ENCODE measurements at places on chromosomes 3 and 15.

GRCh38 chr3:141603473-141604035, 116.7 kb downstream of the RASA2 start:
- no peak for DNase-seq

DNA sequence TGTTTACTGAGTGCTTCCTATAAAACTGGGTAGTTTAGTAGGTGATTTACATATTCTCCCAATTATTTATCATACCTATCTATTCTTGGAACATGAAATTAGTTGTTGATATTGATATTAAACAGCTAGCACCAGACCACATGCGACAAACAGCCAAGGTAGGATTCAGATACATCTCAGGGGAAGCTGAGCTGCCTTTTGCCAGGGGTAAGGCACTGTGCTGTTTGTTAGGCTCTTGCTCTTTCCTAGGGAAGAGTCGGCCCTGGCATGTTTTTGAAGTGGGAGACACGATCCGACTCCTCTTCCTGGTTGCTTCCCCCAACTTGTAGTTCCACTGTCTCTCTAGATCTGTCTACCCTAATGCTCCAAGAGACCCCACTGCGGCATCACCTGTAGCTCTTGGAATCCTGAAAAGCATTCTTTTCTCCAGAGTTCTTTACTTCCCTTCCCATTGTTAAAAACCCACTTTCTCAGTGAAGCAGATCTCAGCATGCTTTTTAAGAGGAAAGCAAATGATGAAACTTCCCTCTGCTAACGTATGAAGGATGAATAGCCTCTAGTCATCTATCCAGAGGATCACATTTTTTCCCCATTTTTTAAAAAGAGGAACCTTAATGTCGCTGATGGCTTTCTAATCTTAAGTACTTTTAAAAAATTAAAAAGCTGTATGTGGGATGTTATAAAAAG, 138.4 kb downstream of the GHSR start:
- DNase-seq, result no peak

- no peak for DNase-seq
These were observed 34.4 kb downstream of the SUCLG2 start for GRCh38 chr3:67619991-67620390.

GRCh38 chr3:141469720-141470119, 17.1 kb upstream of the RASA2 start:
- DNase-seq, result no peak

DNA sequence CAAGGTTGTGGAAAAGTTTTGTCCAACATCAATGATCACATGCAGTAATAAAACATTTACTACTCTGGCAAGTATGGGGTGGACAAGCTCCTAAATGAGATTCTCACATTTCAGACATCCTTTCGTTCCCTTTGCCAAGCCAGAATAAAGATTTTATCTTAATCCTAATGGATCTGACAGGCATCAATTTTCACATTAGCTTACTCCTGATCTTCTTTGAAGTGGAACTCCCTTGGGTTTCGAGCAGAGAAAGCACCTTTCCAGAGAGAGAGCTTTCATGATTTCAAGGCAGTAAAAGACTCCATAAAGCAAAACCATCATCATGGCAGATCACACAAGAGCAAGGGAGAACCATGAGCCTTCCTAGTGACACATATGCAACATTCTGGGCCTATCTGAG, 27.3 kb upstream of the EID1 start:
- no peak for DNase-seq

DNA sequence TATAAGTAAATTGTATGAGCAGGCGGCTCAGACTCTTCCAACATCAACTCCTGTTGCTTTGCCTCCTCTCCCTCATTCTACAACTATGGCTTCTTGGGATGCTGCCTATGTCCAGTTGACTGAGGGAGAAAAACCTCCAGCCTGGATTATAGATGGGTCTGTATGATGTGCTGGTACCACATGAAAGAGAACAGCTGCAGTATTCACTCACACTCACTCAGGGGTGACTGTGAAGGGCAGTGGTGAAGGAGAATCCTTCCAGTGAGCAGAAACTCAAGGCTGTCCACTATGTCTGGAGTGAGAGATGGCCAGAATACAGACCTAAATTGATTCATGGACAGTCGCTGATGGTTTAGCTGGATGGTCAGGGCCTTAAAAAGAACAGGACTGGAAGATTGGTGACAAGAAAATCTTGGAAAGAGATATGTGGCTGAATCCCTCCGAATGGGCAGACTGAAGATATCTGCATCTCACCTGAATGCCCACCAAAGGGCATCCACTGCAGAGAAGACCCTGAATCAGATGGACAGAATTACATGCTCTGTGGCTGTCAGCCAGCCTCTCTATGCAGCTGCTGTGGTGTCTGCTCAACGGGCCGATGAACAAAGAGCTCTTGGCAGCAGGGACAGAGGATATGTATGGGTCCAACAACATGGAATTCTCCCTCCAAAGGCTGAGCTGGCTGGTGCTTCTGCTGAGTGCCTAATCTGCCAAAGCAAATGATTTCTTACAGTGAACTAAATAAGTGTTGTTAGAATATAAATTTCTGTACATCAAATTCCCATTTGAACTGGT, 1.9 kb upstream of the BCL2L10 start:
- no peak for DNase-seq

DNA sequence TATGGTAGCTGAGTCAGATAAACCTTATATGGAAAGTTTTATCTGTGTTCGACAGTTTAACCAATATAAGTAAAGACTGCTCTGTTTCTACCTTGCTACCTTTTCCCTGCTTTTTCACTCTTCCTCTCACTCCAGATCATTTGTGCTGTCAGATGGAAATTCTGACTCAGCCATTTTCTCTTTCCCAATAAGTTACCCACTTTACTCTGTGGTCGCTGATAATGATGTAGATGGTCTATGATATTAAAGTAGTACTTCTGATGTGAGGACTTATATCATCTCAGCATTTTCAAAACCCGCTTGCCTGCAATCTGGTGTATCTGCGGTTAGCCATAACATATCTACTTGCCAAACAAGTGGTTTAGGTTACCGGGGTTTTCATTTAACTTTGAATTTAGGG, 15.0 kb upstream of the UTS2B start:
- DNase-seq, result no peak

DNA sequence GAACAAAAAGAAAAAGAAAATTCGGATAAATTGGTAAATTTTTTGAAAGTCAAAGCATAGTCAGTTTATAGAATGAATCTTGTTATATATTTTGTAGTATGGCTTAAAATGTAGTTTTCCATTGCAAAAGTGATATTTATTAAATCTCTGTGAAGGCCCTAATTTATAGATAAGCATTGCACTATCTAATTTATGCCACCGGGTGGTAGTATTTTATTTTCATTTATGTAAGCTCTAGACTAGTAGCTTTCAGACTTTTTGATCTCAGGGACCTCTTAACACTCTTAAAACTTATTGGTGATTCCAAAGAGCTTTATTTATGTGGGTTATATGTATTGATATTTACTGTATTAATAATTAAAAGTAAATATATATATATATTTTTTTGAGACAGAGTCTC, 133.9 kb upstream of the LRRFIP2 start:
- DNase-seq, result no peak

GRCh38 chr3:42032693-42033349, 58.3 kb upstream of the TRAK1 start:
- DNase-seq, result no peak

GRCh38 chr3:30659270-30660130, 53.1 kb downstream of the TGFBR2 start:
- no peak for DNase-seq

DNA sequence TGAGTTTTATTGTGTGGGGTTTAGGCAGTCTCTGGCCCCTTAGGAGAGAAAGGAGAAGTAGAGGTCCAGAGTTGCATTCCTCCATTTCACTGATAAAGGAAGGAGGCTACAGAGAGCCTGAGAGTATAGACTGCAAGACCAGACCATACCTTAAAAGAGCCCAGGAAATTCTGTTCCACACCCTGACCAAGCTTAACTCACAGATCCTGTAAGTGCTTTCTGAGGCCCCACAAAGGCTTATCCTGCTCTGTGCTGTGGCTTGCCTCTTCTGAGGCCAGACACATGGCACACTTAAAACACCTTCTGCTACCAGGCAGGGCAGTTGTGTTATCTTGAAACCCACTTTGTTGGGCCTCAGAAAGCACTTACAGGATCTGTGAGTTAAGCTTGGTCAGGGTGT, 39.2 kb upstream of the LEKR1 start:
- DNase-seq, result no peak

Measured in GM06990 (cell line).